ENCODE measurements at places on chromosomes 1 and 21.

DNA sequence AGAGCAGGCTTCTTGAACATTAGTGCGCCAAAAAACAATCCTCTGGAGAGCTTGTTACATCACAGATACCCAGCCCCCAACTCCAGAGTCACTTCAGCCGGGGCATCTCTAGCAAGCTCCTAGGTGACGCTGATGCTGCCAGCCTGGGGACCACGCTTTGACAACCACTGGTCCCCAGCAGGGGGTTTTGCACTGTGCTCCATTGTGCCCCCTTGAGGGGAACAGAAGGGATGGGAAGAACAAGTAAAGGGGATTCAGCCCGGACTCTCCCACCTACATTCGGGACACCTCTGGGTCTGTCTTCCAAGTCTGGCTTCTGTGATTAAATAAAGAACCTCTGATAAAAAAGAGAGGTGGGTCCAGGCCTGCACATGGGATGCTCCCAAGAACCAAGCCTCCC, 60.4 kb downstream of the ATP5PO start:
- peak; percentile 19 for DNase-seq

- DNase-seq, result no peak
These were observed 61.6 kb upstream of the DEPDC1 start for GRCh38 chr1:68558321-68559026.

DNA sequence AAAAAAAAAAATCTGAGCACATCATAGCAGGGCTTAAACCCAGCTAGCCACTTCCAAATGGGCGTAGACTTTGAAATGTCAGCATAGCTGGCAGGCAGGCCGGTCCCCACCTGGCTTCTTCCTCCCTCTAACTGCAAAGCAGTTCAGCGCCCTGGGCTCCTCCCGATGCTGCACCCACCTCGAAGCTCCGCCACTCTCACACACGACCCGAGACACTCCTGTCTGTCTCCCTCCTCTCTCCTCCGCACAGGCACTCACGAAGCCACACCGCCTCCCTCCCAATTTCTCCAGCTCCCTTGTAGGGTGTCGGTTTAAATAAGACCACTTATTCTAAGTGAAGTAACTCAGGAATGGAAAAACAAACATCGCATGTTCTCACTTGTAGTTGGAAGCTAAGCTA, 301.3 kb downstream of the NPHP4 start:
- no peak for DNase-seq

GRCh38 chr1:161946071-161946987, 77.3 kb downstream of the OLFML2B start:
- DNase-seq, result no peak

GRCh38 chr1:118264343-118264742, 79.3 kb upstream of the SPAG17 start:
- no peak for DNase-seq

GRCh38 chr1:241800640-241801039, 47.4 kb upstream of the EXO1 start:
- no peak for DNase-seq

- no peak for DNase-seq
These were observed 1.3 kb downstream of the COL24A1 start for GRCh38 chr1:86155051-86155806.

- no peak for DNase-seq
These were observed 30.0 kb upstream of the JUN start for GRCh38 chr1:58813801-58814200.

GRCh38 chr1:47870480-47870879, 126.7 kb downstream of the TRABD2B start:
- no peak for DNase-seq

DNA sequence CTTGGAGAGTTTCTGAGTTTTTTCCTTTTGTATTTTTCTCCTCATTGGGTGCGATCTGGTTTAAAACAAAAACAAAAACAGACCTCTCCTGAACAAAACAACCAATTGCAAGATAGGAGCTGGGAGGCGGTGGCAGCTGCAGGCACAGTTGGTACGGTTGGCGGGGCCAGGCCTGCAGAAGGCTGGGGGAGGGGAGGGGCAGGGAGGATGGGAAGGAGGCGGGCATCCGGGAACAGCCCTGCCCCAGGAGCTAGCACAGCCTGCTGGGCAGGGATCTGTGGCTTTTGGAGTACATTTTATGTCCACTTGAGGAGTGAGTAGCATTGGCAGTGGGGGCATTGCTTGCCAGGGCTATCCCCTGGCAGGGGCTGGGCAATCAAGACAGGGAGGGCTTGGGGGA, 5.2 kb downstream of the CAPN9 start:
- no peak for DNase-seq

GRCh38 chr1:62311473-62311943, 7.7 kb downstream of the KANK4 start:
- no peak for DNase-seq

GRCh38 chr1:176244851-176245250, 37.8 kb upstream of the COP1 start:
- DNase-seq, result no peak

- no peak for DNase-seq
These were observed 21.8 kb downstream of the TENT5C start for GRCh38 chr1:117627546-117628130.

GRCh38 chr1:211192227-211192626, 58.3 kb upstream of the KCNH1 start:
- DNase-seq, result no peak

DNA sequence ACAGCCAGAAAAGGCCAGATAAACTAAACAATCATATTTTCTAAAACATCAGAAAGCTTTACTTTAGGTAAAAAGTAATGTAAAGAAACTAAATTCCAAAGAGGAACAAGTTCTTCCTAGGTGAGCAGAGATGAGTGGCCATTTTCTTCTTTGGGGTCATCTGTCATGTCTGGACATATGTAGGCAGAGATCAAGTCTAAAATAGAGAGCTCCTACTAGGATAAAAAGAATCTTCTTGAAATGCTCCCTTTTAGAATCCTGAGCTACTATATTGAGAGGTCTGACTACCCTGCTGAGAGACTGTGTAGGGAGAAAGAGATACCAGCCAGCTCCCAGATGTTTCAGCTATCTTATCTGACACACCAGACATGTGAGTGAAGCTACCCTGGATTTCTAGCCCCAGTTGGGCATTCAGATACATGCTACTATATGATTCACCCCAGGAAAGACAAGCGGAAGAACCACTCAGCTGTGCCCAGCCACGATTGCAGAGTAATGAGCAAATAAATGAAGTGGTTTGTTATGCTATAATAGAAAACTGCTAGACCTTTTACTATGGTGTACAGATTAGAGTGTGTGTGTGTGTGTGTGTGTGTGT, 80.1 kb downstream of the TTLL7 start:
- DNase-seq, result peak; percentile 65

DNA sequence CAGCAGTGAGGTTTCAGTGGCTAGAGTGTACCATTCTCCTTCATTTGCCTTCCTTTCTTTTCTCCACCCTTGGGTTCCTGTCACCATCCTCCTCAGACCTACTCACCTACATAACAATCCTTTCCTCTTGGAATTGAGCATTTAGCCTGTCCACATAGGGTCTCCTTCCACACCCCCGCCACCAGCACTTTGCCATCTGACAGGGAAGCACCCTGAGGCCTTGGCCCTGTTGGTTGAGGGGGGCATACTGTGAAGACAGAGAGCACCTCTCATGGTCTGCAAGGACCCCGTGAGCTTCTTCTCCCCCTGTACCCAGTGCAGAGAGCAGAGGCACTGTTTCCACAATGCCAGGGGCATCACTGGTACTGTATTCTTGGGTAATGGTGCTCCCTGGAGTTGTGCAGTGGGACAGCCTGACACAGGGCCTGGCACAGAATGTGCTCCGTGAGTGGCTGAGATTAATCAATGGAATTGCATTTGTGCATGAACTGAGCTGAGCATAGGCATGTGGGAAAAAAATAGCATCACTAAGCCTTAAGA, 14.9 kb upstream of the SLC5A9 start:
- no peak for DNase-seq

GRCh38 chr1:7690496-7691182, 80.5 kb upstream of the VAMP3 start:
- DNase-seq, result no peak

- DNase-seq, result peak; percentile 6
These were observed 68.8 kb upstream of the RGS1 start for GRCh38 chr1:192506741-192507155.

GRCh38 chr1:26851106-26851684, 11.8 kb upstream of the SFN start:
- no peak for DNase-seq

DNA sequence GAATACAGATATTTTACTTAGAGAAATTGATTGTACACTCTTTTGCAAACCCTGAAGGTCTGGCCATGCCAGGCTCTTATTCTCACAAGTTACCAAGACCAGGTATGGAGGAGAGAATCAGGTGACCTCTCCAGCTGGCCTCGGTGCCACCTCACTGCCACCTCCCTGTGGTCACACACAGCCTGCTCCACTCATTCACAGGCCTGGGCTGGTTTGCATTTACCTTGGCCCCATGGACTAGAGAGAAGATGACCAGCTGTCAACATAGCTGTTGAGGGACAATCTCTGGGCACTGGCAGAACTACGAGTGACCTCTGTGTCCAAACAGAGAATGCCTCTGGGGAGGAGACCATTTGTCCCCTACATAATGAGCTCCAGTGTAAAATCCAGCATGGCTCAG, 291.2 kb upstream of the RUNX1 start:
- peak; percentile 5 for DNase-seq

GRCh38 chr1:42320708-42321107, 14.3 kb downstream of the FOXJ3 start:
- no peak for DNase-seq

GRCh38 chr1:188089461-188089860, 1260.7 kb downstream of the PLA2G4A start:
- DNase-seq, result no peak

GRCh38 chr1:17168091-17168876, 36.6 kb upstream of the PADI1 start:
- no peak for DNase-seq

- no peak for DNase-seq
These were observed 3.5 kb upstream of the TTC22 start for GRCh38 chr1:54804471-54805132.

GRCh38 chr1:7235871-7236517, 450.7 kb downstream of the CAMTA1 start:
- DNase-seq, result no peak

DNA sequence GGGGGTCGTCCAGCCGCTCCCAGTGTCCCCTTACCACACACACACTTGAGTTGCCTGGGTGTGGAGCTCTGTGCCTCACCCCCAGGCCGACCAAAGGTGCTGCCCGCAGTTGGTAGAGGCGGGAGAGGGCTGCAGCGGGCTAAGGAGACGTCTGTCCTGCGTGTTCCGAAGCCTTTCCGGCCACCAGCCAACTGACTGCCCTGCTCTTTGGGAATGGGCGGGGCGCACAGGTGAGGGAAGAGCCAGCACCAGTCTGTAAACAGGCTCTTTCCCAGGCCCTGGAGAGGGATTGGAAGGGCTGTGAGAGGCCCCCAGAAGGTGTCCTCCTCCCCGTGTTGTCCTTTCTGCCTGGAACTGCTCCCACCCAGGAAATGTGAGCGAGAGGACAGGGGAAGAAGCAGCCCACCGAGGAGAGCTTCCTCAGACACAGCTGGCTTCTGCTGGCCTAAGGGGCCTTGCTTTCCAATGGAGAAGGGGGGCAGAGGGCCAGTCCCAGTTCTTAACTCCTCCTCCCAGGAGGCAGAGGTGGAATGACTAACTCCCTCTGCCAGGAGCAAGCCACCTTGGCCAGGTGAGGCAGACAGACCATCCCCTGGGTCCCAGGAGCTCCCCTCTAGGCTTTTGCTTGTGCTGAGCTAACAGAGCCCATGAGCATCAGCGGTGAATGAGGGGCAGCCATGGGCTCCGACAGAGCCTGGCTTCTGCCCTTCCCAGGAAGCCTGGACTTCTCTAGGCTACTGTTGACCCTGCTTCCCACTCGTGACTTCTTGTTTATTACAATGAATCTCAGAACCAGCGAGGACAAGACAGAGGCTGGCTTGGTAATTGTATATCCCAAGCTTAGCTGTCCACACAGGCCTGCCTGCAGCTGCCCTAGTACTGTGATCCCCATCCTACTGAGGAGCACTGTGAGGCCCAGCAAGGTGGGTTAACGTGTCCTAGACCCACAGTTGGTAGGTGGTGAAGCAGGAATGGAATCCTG, 158.1 kb upstream of the COA6 start:
- no peak for DNase-seq

DNA sequence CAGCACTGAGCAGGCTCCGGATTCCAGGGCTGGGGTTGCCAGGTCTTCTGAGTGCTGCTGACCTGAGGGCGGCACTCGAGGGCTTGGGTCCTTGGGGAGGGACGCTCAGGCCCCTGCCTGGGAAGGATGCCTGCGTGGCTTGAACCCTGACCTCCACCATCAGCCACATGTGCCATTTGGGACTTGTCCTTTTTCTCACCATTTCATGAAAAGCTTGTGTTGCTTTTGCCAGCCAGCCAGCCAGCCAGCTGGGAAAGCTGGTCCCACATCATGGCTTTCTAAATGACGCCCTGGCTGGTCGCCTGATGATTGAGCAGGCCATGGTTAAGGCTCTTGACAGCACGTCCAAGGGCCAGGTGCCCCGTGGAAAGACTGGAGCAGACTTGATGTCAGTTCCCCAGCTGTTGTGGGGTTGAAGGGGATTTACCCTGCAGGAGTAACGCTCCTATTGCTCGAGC, 168.7 kb downstream of the CAMTA1 start:
- DNase-seq, result no peak

DNA sequence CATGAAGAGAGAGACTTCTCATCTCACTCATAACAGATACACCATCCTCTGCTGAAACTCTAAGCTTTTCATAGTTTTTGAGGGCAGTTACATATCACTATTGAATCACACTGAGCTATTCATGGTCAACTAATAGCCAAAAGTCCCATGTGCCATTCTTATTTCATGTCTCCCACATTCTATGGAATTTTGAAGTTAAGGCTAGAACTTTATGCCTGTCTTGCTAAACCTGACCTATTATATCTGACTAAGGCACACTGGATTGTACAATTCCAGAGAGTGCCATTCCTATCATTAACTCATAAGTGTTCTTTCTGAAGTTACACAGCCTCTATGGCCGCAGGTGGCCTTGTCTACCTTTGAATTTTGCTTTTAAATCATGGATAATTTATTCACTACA, 254.3 kb downstream of the PTPRC start:
- DNase-seq, result no peak

DNA sequence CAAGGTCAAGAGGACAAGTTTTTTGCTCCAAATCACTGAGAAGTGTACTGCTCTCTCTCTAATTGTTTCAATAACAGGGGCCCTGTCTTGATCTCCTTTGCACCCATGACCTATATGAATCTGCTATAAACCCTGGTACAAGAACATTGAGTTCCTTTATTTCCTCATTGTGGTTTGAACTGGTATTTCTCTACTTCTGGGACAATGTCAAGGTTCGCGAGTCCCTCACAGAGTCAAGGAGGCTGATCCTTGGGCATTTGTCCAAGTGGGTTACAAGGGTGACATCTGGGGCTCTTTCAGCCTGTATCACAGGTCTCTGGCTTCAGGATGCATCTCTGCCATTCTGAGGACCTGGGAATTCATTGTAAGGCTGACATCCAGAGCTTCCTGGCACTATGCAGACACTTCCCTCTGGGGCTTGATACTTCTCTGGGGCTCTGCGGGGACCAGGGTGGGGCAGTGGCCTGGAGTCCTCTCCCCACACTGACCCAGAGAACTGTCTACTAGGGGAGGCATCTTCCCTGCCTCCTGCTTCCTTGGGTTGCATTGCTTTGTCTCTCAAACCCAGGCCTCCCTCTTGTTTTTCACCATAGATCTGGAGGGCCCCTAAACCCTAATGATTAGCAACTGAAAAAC, 22.5 kb upstream of the ZNF648 start:
- DNase-seq, result no peak
